ENCODE measurements at places on chromosomes 12 and 14. TPM values are rescaled to one million over a fixed set of nuclear protein-coding genes. Genes with fewer than 3 reads are reported as not detected.
A peak's percentile ranks its signal among the peaks of the same experiment; 100 is the strongest.

The NTF3 gene
- total RNA-seq, result not detected

- no peak for DNase-seq
- H3K27me3 ChIP-seq, result peaks cover 4% of the 10 kb centered on the region
- H3K27ac ChIP-seq, result no peak overlapping the region
- no peaks in the 10 kb centered on the region for H3K36me3 ChIP-seq
- H3K4me1 ChIP-seq, result peaks cover 7% of the 10 kb centered on the region
Observed at GRCh38 chr12:34219046-34219770, 196.9 kb downstream of the ALG10 start.

The LTB4R2 gene
- total RNA-seq, result 8.9 TPM

The AHNAK2 gene
- total RNA-seq, result 0.02 TPM

DNA sequence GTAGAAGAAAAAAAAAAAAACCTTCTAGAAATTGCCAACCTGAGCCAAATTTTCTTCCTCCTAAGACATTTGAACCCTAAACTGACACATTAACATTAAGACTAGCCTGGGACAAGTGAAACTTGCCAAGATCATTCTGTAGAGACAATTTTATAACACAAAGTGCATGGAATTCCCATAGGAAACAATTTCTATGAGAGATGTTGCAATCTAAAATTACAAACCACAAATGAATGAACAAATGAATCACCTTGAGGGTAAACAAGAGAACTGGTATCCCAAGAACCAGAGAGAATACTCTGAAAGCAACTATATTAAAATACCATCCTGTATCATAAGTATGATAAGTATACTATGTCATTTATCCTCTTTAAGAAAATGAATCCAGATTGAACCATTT is 165.3 kb downstream of the DICER1 start:
- no peak overlapping the region for H3K27ac ChIP-seq
- no peak overlapping the region for H3K4me3 ChIP-seq
- no peaks in the 10 kb centered on the region for H3K36me3 ChIP-seq
- H3K27me3 ChIP-seq, result no peaks in the 10 kb centered on the region

DNA sequence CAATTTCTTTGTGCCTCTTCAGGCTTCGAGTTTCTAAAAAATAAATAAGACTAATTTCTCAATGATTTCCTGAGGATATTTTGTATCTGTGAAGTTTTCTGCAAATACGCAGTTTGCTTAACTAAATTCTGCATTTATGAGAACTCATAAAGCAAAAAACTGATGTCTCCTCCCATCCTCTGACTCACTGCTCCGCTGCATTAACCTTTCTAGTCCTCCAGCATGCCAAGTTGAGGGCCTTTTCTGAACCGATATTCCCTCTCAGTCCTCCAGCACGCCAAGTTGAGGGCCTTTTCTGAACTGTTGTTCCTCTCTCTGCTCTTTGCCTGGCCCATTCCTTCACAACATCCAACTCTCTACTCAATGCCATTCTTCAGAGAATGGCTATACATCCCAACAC is 3.2 kb downstream of the IPO8 start:
- H3K27ac ChIP-seq, result no peak overlapping the region
- no peak for DNase-seq
- peaks cover 4% of the 10 kb centered on the region for H3K36me3 ChIP-seq
- H3K4me3 ChIP-seq, result no peak overlapping the region

The MMP19 gene
- total RNA-seq, result not detected

DNA sequence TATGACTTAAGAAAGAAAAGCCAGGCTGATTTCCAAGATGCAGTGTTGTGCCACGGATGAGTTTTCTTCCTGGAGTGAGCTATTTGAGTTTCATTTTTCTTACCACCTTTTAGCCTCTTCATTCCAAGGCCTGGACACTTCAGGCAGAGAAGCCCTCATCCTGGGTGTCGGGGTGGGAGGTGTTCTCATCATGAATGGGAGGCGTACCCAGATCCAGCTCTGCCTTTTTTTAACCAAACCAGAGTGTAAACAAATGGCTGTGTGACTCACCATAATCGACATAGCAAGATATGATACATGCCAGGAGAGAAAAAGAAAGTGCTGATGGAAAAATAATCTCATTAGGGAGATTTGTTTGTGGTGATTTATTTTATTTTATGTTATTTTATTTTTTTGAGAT is 79.9 kb downstream of the ARF6 start:
- no peaks in the 10 kb centered on the region for H3K27me3 ChIP-seq
- DNase-seq, result peak; percentile 36

- no peak for DNase-seq
- no peak overlapping the region for H3K4me3 ChIP-seq
- no peaks in the 10 kb centered on the region for H3K4me1 ChIP-seq
- H3K27ac ChIP-seq, result no peak overlapping the region
Observed at GRCh38 chr12:123960029-123960735, 12.4 kb downstream of the CCDC92 start.

- no peaks in the 10 kb centered on the region for H3K4me1 ChIP-seq
- H3K36me3 ChIP-seq, result no peaks in the 10 kb centered on the region
- no peak overlapping the region for H3K27ac ChIP-seq
- peaks cover 15% of the 10 kb centered on the region for H3K27me3 ChIP-seq
- H3K4me3 ChIP-seq, result no peak overlapping the region
Observed at GRCh38 chr12:13153180-13153579, 43.3 kb upstream of the EMP1 start.

- H3K27me3 ChIP-seq, result peaks cover 8% of the 10 kb centered on the region
- H3K4me1 ChIP-seq, result no peaks in the 10 kb centered on the region
- no peak overlapping the region for H3K27ac ChIP-seq
Observed at GRCh38 chr14:104641753-104642539, 37.4 kb upstream of the TMEM179 start.

DNA sequence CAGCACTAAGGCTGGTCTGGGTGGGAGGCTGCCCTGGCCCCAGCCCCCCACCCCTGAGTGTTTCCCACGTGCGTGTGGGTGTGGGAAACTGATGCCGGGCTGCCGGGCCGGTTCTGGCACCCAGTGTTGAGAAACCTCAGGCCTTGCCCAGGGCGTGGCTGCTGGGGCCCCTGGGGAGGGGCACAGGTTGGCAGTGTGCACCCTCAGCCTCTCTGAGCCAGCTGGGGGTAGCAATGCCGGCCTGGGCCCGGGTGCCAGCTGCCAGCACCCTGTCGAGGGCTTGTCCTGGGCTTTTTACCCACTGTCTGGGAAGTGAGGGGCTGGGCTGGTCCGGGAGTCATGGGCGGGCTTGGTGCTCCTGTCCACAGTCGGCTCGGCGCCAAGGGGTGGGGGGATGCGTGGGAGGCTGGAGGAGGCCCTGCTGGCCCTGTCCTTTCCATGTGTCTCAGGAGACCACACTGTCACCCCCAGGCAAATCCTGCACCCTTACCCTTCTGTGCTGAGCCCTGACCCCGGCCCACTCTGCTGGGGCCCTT is 15.7 kb downstream of the ASPG start:
- no peak overlapping the region for H3K27ac ChIP-seq
- H3K27me3 ChIP-seq, result no peaks in the 10 kb centered on the region
- H3K4me3 ChIP-seq, result no peak overlapping the region
- H3K36me3 ChIP-seq, result no peaks in the 10 kb centered on the region
- no peak for DNase-seq

The RHEBL1 gene
- 8.6 TPM for total RNA-seq

The LIN7A gene
- total RNA-seq, result 2.1 TPM

DNA sequence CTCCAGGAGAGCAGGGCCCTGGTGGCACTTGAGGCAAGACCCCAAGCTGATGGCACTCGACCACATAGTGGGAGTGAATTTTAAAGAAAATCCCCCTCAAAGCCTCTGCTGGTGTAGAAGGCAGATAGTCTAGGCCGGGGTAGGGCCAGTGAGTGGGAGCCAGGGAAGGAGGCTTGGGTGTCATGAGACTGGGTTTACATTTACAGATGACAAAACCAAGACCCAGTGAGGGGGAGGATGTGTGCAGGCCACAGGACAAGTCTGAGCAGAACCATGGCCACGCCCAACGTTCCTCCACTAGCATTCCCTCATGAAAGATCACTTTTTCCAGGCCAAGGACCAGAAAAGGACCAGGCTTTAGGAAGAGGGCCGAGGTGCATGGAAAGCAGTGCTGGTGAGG is 42.0 kb downstream of the EVL start:
- peak overlapping the region; percentile 34 for H3K4me3 ChIP-seq
- H3K27me3 ChIP-seq, result no peaks in the 10 kb centered on the region
- H3K4me1 ChIP-seq, result peaks cover 75% of the 10 kb centered on the region

DNA sequence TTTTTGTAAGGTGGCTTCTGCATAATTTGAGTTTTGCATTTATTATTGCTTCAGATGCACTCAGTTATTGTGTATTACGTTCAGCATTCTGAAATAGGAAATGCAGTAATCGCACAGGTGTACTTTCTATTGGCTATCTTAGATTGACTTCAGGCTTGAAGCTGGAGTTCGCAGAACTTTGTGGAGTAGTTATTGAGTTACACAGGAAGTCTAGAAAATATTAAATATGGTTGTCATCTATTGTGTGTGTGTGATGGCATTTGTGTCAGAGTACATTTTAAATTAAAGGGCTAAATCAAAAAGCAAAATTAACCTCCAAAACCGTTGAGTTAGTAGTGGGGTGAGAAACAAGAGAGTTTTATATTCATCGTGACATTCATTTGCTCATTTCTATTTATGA is 2.7 kb downstream of the ARID2 start:
- peaks cover 55% of the 10 kb centered on the region for H3K4me1 ChIP-seq
- DNase-seq, result no peak
- peak overlapping the region; percentile 87 for H3K4me3 ChIP-seq
- H3K27ac ChIP-seq, result peak overlapping the region; percentile 93
- peaks cover 36% of the 10 kb centered on the region for H3K36me3 ChIP-seq
- H3K27me3 ChIP-seq, result no peaks in the 10 kb centered on the region

The INHBC gene
- total RNA-seq, result not detected

- H3K36me3 ChIP-seq, result peaks cover 18% of the 10 kb centered on the region
- no peaks in the 10 kb centered on the region for H3K27me3 ChIP-seq
- no peak overlapping the region for H3K27ac ChIP-seq
Observed at GRCh38 chr14:52545584-52546317, 6.6 kb downstream of the TXNDC16 start.

- H3K36me3 ChIP-seq, result peaks cover 7% of the 10 kb centered on the region
- no peak overlapping the region for H3K4me3 ChIP-seq
- H3K27ac ChIP-seq, result no peak overlapping the region
- no peaks in the 10 kb centered on the region for H3K27me3 ChIP-seq
- no peaks in the 10 kb centered on the region for H3K4me1 ChIP-seq
- DNase-seq, result no peak
Observed at GRCh38 chr14:102911991-102912761, 10.3 kb upstream of the AMN start.

The KERA gene
- total RNA-seq, result not detected

The MAP3K9 gene
- total RNA-seq, result 3.5 TPM

The ANKS1B gene
- 2.8 TPM for total RNA-seq

GRCh38 chr14:86346818-86347384 is 817.0 kb downstream of the FLRT2 start:
- H3K27me3 ChIP-seq, result no peaks in the 10 kb centered on the region
- H3K27ac ChIP-seq, result no peak overlapping the region
- H3K36me3 ChIP-seq, result no peaks in the 10 kb centered on the region

The TBPL2 gene
- not detected for total RNA-seq

The KLRK1 gene
- not detected for total RNA-seq

- peaks cover 31% of the 10 kb centered on the region for H3K4me1 ChIP-seq
- H3K27ac ChIP-seq, result peak overlapping the region; percentile 55
- H3K36me3 ChIP-seq, result peaks cover 4% of the 10 kb centered on the region
Observed at GRCh38 chr12:117098361-117099217, 627 bp downstream of the TESC start.

GRCh38 chr14:21985081-21985480 is 311.5 kb upstream of the OR4E1 start:
- H3K4me1 ChIP-seq, result peaks cover 24% of the 10 kb centered on the region
- no peak overlapping the region for H3K4me3 ChIP-seq

The KRT6A gene
- not detected for total RNA-seq

The SLC24A4 gene
- total RNA-seq, result not detected

DNA sequence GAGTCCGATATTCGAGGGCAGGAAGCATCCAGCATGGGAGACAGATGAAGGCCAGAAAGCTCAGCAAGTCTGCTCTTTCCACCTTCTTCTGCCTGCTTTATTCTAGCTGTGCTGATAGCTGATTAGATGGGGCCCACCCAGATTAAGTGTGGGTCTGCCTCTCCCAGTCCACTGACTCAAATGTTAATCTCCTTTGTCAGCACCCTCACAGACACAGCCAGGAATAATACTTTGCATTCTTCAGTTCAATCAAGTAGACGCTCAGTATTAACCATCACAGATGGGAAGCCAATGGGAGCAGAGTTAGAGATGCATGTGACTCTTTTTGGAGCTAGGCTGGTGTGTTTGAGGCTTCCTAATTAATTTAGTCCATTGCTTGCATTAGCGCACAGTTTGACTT is 17.0 kb downstream of the C12orf75 start:
- H3K4me1 ChIP-seq, result peaks cover 37% of the 10 kb centered on the region
- H3K27me3 ChIP-seq, result no peaks in the 10 kb centered on the region
- no peak overlapping the region for H3K4me3 ChIP-seq
- no peak overlapping the region for H3K27ac ChIP-seq
- peaks cover 39% of the 10 kb centered on the region for H3K36me3 ChIP-seq
- no peak for DNase-seq

DNA sequence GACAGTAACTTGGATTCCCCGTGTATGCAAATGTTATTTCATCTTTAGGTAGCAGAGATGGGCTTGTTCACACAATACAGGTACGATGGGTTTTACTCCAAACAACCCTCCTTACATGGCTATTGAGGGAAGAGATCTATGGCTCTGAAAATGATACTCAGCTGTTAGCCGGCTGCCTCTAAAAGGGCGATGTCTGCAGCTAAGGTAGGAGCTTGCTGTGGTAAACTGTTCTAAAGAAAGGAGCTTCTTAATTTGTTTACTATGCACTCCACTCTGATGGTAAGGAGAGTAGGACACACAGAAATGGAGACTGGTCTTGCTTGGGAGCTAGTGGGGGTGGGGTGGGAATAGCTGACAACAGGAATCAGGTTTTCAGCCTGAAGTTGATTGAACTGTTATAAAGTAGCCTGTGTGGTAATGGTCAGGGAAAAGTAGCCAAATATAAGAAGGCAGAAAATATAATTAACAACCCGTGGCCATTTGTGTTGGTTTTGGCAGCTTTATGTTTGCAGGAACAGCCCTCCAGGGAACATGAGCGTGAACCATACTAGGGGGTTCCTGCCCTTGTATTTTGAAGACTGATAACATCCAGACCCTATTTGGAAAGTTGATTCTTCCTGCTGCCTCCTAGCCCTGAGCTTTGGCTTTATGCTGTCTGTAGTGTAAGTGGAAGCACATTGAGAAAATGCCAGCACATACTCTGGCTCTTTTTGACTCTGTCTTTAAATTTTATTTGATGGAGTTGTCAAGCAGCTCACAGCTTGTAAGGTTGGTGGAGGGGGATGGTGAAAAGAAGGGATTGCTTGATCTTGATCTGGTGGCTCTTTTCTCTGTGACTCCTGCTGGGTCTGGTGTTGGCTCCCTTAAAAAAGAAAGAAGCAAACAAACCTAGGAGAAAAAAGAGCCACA is 929.8 kb downstream of the DIO2 start:
- H3K27ac ChIP-seq, result no peak overlapping the region
- peaks cover 37% of the 10 kb centered on the region for H3K27me3 ChIP-seq
- no peaks in the 10 kb centered on the region for H3K4me1 ChIP-seq
- no peak for DNase-seq
- no peaks in the 10 kb centered on the region for H3K36me3 ChIP-seq
